ENCODE measurements at places on chromosomes 3 and 15.

- DNase-seq, result no peak
Measured at GRCh38 chr3:175009295-175009694, 150.2 kb downstream of the NAALADL2 start.

- no peak for DNase-seq
Measured at GRCh38 chr3:64184621-64185020, 40.6 kb downstream of the PRICKLE2 start.

DNA sequence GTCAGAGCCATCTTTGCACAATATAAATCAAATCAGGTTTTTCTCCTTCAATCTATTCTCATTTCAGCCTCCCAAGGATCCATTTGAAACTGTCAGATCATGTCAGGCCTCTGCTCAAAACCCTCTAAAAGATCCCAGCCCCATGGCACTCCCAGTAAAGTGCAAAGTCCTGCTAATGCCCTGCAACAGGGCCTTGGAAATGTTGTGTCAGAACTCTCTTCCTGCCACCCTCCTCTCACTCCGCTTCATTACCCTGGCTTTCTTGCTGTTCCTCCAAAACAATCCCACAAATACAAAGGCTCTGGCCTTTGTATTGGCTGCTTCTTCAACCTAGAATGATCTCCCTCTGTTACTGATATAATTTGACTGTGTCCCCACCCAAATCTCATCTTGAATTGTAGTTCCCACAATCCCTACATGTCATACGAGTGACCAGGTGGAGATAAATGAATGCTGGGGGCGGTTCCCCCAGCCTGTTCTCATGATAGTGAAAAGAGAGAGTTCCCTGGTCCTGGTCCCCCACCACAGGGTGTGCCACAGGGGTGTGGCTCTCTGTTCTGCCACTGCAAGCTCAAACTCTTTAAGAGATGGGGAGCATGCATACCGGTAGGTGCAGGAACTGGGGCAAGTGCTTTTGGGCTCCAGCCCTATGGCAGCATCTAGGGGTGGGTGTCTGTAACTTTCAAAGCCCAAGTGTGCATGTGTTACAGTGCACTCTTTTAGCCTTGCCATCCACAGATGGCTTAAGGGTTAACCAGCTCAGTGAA lies 22.9 kb upstream of the TRA2B start:
- no peak for DNase-seq

- DNase-seq, result no peak
Measured at GRCh38 chr3:46566040-46566641, at the start of gene LRRC2. Gene LRRC2 (minus strand): TSS chr3:46566302. CDS start chr3:46551591, 14,711 bp downstream.

DNA sequence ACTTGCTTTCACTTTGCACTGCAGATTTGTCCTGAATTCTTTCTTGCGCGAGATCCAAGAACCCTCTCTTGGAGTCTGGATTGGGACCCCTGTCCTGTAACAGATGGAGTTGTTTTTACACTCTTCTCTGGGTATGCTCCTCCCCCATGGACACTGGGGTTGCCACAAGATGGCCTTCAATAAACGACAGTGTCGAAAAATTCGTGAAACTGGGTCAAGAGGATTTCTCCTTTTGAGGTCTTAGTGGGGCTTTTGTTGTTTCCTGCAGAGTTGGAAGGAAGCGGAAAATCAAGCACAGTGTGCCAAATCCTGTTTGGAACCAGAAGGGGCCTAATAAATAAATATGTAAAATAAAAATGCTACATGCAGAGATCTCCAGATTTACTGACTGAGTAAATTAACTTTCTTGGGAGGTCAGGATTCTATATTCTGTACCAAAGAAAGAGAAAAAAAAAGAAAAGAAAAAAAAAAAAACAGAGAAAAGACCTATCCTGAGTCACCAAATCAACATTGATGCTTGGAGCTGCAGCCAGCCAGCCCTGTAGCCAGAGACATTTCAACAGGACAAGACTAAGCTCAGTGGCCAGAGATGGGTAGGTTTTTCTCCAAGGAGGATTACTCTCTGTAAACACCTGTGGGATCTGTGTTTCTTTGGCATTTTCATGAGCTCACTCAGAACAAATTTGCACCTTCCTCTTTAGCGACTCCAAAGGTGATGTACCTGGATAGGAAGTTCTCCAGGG lies 24.8 kb downstream of the CCDC80 start:
- no peak for DNase-seq

GRCh38 chr15:36659917-36660316 lies 80.5 kb downstream of the CDIN1 start:
- no peak for DNase-seq

DNA sequence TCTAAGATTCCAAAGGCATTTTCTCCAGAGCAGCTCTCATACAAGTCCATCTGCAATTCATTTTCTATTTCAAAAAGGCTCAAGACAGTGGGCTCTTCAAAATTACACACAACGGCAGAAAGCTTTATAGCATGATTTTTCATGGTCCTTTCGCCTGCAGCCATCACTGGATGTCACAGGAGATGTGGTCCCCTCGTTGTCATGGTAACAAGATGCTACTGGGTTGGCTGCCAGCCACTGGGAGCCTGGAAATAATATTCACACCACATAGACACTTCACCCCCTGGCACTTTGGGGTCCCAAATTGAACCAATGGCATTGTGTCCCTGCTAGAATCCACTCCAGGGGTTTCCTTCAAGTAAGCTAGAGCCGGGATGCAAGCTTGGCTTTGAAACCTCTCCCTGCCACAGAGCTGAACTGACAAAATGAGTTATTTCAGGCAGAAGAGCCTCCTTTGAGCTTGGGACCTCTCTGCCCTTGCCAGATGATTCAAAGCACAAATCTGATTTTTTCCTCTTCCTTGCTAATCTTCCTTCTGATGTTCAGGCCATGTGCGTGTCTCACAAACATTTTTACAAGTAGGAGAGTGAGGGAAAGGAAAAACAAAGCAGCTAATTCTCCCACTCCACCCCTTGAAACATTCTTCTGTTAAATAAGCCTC lies 512.6 kb upstream of the ADAMTS9 start:
- DNase-seq, result no peak

DNA sequence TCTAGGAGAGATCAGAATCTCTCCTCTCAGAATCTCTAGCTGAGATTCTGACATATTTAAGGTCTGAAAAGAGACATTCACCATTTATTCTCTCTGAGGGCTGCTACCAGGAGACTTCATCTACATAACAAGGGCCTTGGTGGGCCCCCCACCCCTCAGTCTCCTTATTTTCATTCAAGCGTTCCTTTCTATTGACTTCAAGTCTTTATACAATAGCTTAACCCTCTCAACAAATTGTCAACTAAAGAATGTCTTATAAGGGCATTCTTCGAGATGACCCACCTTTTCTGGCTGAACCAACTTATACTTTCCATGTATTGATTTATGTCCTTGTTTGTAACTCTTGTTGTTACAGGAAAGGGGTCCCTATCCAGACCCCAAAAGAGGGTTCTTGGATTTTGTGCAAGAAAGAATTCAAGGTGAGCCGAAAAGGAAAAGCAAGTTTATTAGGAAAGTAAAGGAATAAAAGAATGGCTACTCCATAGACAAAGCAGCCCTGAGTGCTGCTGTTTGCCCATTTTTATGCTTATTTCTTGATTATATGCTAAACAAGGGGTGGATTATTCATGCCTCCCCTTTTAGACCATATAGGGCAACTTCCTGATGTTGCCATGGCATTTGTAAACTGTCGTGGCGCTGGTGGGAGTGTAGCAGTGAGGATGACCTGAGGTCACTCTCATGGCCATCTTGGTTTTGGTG lies 209.5 kb upstream of the ALCAM start:
- DNase-seq, result no peak

- peak; percentile 10 for DNase-seq
Measured at GRCh38 chr15:64895285-64896065, 16.2 kb upstream of the ANKDD1A start.

- DNase-seq, result no peak
Measured at GRCh38 chr3:126194713-126195305, 14.4 kb upstream of the ALDH1L1 start.

DNA sequence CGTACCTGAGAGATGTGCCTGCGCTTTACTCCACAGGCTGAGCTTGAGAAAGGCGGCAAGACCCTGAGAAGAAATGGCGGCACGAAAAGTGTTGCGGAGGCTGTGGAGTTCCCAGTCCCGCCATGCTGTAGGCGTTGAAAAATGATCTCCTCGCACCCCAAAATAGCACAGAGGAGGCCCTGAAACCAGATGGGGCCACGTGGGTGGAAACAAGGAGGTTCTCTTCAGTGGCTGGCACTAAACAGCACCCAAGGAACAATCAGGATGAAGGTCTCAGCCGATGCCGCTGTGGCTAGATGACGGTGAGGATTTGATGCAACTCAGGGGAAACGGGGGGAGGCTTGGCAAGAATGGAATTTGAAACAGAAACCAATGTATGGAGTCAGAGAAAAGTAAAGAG lies 57.3 kb downstream of the TMEM212 start:
- no peak for DNase-seq

DNA sequence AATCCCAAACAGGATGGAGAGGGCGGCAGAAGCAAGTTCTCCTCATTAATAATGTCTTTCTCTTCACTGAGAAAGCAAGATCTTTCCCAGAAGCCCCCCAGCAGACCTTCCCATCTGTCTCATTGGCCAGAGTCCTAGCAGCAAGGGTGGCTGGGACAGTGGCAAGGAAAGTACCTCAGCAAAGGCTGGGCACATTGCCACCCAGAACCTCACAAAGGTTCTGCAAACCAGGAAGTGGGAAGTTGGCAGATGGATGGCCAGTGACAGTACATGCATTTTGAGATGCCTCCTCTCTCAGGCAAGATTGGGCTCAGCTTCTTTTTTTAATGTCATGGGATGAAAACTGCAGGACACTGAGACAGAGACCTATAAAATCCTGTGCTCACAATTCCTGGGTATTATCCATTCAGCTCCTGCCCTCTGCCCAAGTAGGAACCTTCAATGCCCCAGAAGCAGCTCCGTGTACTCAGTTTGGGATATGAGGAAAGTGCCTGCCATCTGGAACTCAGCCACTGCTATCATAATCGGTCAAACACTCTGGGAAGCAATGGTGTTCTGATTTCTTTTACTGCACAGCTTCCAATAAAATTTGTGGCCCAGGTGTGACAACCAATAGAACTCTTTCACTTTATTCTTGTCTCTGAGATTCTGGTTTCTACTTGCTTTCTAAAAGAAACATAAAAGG lies 25.5 kb downstream of the DPH3 start:
- DNase-seq, result no peak

GRCh38 chr15:57505949-57506391 lies 85.7 kb upstream of the MYZAP start:
- DNase-seq, result no peak

- no peak for DNase-seq
Measured at GRCh38 chr3:112013784-112014143, 15.0 kb downstream of the TAGLN3 start.

DNA sequence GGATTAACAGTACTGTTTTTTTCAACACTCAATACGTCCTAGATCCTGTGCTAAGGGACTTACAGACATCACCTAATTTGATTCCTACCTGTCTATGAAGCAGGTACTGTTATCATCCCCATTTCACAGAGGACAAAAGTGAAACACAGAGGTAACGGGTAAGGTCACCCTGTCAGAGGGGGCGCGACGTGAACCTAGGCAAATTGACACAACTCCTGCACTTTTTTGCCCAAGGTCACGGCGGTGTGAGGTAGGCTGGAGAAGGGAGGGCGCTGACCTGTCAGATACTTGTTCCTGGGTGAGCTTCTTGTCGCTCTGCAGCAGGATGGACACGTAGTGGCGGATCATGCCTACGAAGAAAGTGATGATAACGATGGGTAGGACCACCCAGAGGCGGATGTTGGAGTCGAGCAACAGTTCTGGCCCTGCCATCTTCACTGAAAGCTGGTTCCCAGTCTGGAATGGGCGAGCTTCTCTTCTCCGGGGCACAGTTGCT lies 363 bp downstream of the EMC3 start:
- DNase-seq, result no peak

DNA sequence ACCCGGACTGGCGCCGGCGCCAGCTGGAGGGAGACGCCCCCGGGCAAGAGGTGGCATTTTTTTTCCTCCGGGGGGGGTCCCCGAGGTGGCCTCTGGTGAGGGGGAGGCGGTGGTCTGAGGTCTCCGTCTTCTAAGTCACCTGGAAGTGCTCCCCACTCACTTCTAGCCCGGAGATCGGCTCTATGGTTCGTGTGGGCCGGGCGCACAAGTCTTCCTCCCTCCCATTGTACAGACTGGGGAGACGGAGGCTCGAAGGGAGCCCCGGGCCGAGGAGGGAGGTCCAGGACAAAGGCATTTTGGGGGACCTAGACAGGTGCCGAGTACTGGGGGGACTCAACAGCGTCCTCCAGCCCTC lies 4.4 kb downstream of the GATA2 start:
- DNase-seq, result no peak

- no peak for DNase-seq
Measured at GRCh38 chr3:184008161-184008560, 9.5 kb downstream of the ABCC5 start.

GRCh38 chr3:171690281-171690680 lies 120.0 kb downstream of the PLD1 start:
- no peak for DNase-seq

DNA sequence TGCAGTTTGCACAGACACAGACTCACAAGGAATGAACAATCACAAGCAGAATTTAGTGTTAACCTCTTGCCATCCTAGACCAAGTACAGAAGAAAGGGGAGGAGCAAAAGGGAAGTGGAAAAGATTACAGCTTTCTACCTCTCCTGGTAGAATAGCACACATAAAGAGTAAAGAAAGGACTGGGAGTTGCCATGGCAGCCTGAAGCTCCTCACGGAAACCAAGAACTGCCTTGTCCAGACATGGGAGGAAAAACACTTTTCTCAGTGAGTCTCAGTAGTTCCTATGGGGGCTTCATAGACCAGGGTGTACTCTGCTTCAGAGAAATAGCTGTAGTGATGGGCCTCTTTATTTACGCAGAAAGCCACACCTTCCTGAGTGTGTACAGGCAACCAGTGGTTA lies 114.7 kb upstream of the GAP43 start:
- no peak for DNase-seq

- DNase-seq, result no peak
Measured at GRCh38 chr3:194277786-194278130, 73.4 kb downstream of the CPN2 start.

DNA sequence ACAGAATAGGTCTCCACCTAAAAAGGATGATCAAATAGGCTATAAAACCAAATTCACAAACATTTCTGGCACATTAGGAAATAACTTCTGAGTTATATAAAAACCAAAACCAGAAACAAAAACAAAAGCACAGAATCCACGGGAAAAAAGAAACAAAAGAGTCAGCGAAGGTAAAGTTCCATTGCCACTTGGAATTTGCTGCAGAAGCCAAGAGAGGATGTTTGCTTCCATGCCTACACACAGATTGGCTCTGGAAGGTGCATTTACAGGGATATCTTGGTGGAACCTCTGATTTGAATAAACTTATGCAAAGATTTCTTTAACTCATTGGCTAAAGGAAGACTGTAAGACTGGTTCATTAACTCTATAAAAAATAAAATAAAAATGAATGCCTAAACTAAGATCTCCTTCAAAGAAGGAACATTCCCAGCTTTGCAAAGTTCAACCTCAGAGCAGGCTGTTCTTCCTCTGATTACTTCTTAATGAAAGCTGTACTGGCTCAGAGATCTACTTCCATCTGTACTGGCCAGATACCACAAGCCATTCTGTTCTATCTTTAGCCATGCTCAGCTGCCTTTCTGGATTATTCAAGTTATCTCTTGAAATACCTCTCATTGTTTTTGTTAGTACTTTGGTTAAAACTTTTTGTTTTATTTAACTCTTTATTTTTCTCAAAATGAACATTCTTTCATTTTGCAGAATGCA lies 537.5 kb upstream of the CCDC54 start:
- no peak for DNase-seq

- DNase-seq, result no peak
Measured at GRCh38 chr15:63729115-63729884, 104.4 kb downstream of the HERC1 start.

- DNase-seq, result no peak
Measured at GRCh38 chr15:74024687-74025086, 30.2 kb downstream of the PML start.
